ENCODE measurements at places on chromosomes 5 and 9. TPM values are rescaled to one million over a fixed set of nuclear protein-coding genes. Genes with fewer than 3 reads are reported as not detected.

The PGM5 gene
- polyA plus RNA-seq: 17.7 TPM

The MARCHF6 gene
- polyA plus RNA-seq: 75.4 TPM

The ADGRD2 gene
- polyA plus RNA-seq: not detected

GRCh38 chr9:29928072-29928471, 2354.8 kb upstream of the C9orf72 start:
- H3K4me3 ChIP-seq: no peak overlapping the region
- no peak for DNase-seq
- no peak overlapping the region for H3K27ac ChIP-seq
- no peaks in the 10 kb centered on the region for H3K4me1 ChIP-seq
- no peaks in the 10 kb centered on the region for H3K27me3 ChIP-seq
- no peaks in the 10 kb centered on the region for H3K36me3 ChIP-seq

- no peaks in the 10 kb centered on the region for H3K27me3 ChIP-seq
- H3K4me1 ChIP-seq: peaks cover 8% of the 10 kb centered on the region
- H3K4me3 ChIP-seq: no peak overlapping the region
- H3K27ac ChIP-seq: no peak overlapping the region
- H3K36me3 ChIP-seq: no peaks in the 10 kb centered on the region
Measured at GRCh38 chr9:72872718-72873117, 80.1 kb downstream of the ALDH1A1 start.

DNA sequence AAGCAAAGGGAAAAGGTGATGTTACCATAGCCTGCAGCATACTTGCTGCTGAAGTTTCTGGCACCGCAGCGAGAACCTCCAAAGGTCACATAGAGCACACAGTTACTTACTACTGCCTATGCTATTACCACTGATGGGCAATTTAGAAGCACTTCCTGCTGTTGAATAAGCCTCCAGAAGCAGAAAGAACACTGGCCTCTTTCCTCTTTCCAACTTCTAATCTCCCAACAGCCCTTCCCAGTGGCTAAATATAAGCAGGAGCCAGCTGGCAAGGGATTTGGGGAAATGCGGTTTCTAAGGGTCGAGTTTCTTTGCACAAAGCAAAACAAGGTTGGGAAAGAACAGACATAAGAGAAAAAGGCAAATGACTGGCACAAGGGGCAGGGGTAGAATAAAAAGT, 669.2 kb upstream of the ACO1 start:
- no peaks in the 10 kb centered on the region for H3K27me3 ChIP-seq
- no peaks in the 10 kb centered on the region for H3K36me3 ChIP-seq
- H3K27ac ChIP-seq: no peak overlapping the region
- no peaks in the 10 kb centered on the region for H3K4me1 ChIP-seq
